ENCODE measurements at places on chromosomes 7 and 10.

GRCh38 chr10:71193516-71193915 is 18.9 kb upstream of the UNC5B start:
- no peak for DNase-seq

- DNase-seq = peak; percentile 54
Observed at GRCh38 chr7:44631458-44632115, 25.2 kb downstream of the OGDH start.

DNA sequence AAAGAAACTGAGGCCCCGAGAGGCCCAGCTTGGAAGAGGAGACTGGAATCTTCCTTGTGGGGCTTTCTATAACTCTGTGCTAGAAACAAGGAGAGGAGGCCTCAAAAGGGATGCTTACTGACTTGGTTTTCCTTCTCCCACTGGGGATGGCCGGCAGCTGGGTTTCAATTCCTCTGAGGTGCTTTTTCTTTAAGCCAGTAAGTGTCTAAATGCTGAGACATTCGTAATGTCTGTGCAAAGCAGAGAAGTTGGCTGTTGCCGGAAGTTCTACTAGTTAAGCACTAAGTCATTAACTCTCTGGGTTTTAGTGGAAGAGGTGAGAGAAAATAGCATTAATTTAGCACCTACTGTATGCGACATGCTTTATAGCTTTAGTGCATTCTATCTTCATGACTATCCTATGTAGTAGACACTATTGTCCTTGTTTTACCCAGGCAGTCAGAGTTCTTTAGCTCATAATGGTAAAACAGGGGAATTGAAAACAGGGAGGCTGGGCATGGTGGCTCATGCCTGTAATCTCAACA is 135.2 kb downstream of the RGS10 start:
- DNase-seq = no peak

- no peak for DNase-seq
Observed at GRCh38 chr10:25522294-25522693, 347.5 kb downstream of the GPR158 start.

DNA sequence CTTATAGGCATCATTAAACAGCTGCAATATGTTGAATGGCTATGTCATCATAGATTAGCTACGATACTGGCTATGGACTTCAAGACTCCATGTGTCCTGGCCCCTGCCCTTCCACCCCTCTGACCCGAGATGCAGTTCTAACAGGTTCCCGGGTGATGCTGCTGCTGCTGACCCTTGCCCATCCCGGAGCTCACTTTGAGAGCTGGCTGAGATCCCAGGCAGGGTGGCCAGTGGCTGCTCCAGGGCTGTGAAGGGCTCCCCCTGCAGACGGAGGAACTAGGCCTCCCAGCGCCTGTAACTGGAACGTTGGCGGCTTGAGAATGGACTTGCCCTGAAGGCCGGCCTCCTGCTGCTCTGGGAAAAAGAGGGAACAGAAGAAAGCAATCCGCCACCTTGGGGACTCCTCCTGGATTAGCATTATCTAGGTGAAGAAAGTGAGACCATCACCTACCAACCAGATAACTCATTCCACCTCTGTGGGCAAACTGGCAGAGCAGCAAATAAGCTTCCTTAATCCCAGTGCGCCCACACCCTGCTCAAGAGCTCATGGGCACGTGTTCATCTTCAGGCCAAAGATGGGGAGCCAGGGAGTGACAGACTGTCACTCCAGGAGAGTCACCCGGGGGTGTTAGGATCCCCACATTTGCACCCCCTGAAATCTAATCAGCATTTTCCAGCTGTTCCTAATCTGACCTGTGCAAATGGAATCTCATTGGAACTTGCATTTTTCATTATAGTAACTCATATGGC is 56.8 kb downstream of the PARP12 start:
- peak; percentile 40 for DNase-seq

DNA sequence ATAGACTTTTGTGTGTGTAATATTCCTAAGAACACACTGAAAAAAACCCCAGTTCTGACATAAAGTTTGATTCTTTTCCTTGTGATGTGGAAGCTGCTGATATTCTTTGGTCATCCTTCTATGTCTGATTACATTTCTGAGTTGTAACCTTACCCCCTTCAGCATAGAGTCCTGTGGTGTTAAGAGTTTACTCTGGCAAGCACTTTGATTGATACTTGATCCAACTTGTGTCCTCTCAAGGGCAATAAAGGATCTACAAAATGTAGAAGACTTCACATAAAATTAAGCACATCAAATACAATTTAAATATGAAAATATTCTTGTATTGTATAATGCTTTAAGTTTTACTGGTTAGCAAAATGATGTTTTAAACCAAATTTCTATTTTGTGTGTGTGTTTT is 221.7 kb upstream of the DKK1 start:
- no peak for DNase-seq

DNA sequence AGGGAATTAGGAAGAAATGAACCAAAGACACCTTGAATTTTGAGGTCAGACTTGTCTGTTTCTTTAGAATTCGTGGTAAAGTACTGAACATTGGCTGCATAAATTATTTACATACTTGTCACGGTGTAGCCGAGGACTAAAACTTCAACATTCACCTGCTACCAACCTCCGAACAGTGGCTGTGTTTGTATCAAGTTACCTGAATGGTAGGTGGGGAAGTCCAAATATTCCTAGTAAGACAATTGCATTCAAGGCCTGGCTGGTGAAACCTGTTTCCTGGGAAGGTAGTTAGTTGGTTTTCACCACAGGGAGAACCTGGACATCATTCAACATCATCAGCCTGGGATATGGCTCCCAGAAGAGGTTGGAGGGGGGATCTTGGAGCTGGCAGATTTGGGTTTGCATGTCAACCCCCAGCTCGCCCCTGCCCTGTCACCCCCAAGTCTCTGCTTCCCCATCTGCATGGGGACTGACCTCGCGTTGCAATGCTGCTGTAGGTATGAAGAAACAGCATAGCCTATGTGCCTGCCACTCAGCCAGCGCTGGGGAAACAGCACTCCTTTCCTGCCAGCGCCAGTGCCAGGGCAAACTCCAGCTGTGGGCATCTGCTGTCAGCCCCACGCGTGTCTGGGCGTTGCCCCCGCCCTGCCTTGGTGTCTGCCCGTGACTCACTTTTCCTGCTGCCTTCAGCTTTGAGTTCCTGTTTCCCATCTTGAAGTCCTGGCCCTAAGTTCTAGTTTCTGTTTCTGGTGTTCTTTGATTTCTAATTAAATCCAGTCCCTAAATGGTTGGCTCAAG is 12.7 kb upstream of the LARP4B start:
- DNase-seq = peak; percentile 60

DNA sequence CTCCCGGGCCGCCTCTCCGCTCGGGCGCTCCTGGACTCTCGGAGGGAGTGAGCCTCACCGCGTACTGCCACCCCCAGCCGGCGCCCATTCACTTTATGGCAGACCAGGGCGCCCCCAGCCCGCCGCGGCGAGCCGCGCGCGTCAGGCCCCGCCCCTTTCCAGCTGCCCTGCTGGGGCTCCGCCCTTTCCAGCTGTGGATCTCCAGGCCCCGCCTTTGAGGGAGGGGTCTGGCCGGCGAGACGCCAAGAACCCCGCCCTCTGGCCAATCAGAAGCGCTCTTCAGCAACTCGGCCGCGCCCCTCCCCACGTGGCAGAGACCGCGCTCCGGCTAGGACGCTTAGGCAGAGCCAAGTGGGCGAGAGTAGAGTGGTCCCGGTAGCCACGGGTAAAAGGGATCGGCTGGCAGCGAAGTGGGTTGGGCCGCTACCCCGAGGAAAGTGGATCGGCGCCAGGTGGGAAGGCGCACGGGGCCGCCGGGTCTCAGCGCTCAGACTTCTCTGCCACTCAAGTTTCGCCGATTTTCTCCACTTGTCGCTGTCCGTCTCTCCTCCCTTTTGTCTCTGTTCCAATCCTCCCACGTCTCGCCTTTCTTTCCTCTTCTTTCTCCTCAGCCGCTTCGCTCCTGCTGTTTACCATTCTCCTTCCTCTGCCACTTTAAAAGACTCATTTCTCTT is at the start of gene PITX3:
TSS of gene PITX3 (minus strand) at position 69 of the 674 bp plus-strand sequence. CDS start 9,432 bp downstream, outside the sequence.
- peak; percentile 89 for DNase-seq

DNA sequence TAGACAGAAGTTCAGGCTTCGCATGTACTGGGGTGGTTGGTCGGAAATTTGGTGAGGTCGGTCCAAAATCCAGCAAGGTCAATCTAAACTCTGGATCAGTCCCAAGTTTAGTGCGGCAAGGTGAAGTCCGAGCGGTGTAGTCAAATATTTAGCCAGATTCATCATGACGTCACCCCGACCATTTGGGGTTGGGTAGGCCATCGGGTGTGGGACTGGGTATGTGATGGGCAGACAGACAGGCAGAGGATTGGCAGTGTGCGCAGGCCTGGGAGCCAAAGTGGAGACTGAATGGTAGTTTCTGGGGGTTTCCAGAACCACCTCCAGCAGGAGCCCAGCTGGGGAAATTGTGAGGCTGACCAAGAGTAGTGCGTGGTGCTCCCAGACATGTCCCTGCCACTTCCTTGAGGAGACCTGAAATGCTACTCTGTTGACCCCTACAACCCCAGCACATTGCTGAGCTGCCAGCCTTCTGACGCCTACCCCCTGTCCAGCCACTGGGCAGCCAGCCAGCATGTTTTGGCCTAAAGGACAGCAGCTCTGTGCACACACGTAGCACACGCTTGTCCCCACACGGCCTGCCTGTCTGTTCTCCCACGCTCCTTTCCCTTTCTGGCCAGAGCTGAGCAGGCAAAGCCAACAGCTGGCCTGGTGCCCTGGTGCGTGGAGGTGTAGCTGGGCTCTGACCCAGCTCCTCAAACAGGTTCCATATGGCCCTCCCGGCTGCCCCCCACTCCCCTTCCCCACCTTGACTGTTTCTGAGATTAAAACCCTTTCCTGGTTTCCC is 55.9 kb downstream of the FAM241B start:
- peak; percentile 34 for DNase-seq

GRCh38 chr10:113712755-113713639 is 33.3 kb downstream of the CASP7 start:
- DNase-seq = no peak

DNA sequence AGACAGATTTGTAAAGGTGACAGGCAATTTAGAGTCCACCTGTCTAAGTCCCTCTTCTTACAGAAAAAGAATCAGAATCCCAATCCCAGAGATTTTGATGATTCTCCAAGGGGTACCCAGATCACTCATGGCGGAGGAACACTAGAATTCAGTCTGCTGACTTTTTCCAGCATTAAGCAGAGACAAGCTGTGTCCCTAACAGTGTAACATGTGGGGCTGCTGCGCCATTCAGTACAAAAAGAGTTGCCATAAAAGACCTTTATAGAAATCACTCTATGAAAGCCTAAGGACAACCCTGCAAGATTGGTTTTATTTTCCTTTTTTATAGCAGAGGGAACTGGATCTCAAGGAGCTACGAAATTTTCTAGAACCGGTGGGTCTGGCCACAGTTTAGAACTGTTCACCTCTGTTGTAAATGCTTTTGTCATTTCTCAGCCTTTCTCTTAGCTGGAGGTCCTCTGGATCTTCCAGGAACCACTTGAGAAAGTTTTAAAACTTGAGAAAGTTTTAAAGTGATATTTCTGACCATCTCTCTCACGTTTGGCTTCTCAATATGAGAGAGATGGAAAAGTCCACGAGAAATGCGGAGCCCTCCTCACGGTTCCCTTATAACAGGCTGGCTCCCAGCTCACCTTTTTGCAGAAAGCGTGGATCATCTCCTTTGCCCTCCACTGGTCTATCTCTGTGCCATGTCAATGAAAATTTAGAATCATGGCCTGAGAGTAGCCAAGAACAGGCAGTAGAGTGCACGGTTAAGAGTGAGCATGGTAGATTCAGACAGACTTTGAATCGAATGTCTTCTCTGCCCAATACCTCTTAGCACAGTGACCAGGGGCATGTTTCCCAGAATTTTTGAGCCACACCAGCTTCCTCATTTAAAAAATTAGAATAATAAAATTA is 826 bp downstream of the GIMAP7 start:
- DNase-seq = no peak

GRCh38 chr7:140616328-140616727 is 24.3 kb downstream of the DENND2A start:
- DNase-seq = no peak

GRCh38 chr7:30796105-30796869 is 25.1 kb downstream of the MINDY4 start:
- DNase-seq = peak; percentile 51

DNA sequence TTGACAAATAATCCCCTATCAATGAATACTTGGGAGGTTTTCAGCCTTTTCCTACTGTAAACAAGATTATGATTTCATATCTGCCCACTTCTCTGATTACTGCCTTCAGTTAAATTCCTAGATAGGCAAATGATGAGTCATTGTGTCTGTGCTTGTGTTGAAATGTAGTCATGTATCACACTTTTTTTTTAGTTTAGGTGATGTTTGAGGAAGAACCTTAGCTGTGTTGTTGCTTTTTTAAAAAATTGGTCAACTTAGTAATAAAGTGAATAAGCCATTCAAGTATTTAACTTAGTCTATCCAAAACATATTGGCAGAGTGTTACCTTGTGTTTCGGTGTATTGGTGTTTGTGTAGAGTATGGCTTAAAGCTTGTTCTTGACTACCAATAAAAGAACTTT is 60.0 kb downstream of the WAC start:
- peak; percentile 88 for DNase-seq

DNA sequence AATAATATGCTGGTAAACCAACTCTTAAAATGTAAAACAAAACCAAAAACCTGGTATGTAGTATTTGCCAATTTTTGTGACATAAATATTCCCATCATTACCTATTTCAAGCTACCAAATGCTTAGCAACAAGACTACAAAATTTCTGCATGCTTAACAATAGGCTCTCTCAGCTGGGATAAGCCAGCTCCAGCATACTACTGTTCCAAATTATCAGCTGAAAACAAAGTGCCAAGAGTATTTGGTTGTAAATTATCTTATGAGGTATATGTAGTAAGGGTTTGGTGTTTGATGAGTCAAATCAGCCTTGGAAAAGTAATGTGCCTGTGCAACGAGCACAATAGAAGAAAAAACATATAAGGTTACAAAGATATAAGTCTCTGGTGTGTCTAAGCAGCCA is 263.2 kb downstream of the HGF start:
- no peak for DNase-seq

- peak; percentile 15 for DNase-seq
Observed at GRCh38 chr7:50656141-50656895, 91.1 kb upstream of the DDC start.

DNA sequence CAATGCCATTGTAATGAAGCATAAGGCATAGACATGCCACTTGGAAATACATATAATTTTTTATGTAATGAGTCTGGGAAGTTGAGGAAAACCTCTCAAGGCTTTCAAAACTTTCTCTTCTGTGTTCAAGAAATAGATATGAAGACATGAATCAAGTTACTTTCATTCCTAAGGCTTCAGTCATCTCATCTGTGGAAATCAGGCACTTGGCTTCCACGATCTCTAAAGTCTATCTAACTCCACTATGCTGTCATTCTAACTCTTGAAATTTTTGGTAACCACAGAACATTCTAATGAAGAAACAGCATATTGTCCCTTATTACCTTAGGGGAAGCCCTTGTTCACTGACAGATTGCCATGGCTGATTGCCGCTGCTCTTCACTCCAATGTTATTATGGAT is 242.6 kb downstream of the CNTNAP2 start:
- peak; percentile 3 for DNase-seq
